Hematopoietic multipotent progenitor cell (in vitro differentiated cells): ENCODE measurements at places on chromosomes 5 and 9.

- DNase-seq: no peak
Observed at GRCh38 chr5:100590867-100591266, 55.7 kb downstream of the FAM174A start.

DNA sequence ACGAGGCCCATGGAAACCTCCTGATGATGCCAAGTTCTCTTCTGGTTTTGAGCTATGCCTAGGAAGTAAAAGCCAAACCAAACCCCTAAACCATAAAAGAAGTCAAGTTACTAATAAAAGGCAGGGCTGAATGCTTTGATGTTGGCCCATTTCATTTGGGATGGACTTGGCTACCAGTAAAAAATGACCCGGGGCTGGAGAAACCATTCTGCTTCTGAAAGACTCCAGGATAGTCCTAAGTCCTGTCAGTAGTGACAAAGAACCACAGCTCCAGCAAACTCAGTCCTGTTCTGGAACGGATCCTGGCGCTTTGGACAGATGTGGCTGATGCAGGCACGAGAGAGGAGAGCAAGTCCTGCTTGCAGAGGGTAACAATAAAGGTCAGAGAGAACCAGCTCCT is 68.6 kb downstream of the SH3PXD2B start:
- no peak for DNase-seq

GRCh38 chr9:16358751-16359150 is 511.7 kb downstream of the BNC2 start:
- DNase-seq: no peak

GRCh38 chr9:136550439-136551289 is 4.8 kb upstream of the NOTCH1 start:
- DNase-seq: no peak

- DNase-seq: no peak
Observed at GRCh38 chr5:10216107-10216506, 33.6 kb downstream of the ATPSCKMT start.

- peak; percentile 20 for DNase-seq
Observed at GRCh38 chr9:114696814-114697544, 15.0 kb upstream of the TEX48 start.

DNA sequence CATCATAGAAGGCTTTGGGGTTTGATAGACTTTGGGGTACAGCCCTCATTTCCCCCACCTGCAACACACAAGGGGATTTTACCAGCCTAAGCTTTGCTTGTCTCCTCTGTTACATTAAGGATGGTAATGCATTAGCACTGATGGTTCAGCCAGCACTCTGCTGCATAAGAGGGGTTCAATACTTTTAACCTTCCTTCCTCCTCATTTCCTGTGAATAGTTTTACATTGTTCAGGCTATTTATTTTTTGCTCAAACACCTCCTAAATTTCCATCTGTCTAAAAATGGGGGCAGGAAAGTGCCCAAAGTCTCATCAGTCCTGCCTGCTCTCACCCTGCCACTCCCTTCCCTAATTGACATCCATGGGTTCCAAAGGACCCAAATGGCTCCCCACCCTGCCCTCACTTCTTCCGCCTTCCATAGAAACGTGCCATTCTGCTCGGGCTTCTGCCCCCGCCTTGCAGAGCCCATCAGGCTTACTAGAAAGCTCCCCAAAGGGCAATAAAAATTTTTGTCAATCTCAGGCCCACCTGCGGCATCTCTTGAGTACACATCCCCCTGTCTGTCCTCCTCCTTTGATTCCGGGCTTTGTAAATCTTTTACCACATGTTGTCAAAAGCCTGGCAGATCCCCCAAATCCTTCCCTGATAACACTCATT is 239.5 kb upstream of the SLC24A2 start:
- no peak for DNase-seq

- no peak for DNase-seq
Observed at GRCh38 chr5:178351221-178352034, 118.8 kb upstream of the PHYKPL start.

- no peak for DNase-seq
Observed at GRCh38 chr5:6833406-6833805, 120.2 kb downstream of the TENT4A start.

DNA sequence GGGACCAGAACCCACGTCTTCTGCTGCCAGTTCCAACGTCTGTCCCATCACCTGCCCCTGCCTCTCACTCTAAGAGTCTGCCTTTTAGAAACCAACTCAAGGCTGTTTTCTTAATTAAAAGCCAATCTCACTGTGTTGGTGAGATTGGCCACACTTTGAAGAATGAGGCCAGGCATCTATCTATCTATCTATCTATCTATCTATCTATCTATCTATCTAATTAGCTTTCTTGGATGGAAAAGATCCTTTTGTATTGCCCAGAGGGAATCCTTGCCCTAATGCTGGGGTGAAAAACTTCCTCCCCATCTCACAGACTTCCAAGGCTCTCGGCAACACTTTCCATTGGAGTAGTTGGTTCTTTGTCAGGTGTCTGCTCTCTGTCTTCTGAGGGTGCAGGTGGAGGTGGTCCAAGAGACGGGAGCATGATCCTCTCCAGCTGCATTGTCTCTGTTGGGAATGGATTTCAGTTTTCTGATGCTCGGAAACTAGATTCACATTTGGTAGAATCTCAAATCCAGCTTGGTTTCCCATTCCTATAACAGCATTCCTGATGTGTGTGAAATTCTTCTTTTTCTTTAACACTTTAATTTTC is 57.9 kb downstream of the GALNT12 start:
- DNase-seq: no peak

DNA sequence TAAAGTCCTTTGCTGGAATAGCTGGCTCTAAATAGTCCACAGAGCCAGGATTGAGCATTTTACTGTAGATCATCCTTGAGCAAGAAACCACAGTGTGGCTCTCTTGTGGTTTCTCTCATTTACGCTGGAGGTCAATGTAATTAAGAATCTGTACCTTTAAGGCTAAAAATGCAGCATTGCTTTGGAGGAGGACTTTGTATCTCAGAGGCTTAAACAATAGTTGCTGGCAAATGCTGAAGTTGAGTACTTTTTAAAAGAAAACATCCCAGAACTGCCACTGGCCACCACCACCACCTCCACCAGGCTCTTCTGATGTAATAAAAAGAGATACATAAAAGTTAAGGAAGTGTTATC is 177.3 kb upstream of the ADAMTSL1 start:
- DNase-seq: no peak

DNA sequence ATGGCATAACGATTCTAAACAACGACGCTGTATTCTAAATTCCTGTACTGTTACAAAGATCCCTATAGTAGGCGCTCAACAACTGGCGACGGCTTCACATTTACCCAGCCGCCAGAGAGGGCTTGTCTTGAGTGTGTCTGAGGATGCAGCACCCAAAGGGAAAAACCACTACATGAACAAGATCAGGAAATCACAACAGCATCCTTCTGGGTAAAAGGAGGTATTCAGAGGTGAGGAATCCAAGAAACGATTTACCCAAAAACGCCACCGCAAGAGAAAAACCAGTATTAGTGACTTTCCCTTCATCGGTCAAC is 711 bp downstream of the TTC33 start:
- DNase-seq: peak; percentile 81

DNA sequence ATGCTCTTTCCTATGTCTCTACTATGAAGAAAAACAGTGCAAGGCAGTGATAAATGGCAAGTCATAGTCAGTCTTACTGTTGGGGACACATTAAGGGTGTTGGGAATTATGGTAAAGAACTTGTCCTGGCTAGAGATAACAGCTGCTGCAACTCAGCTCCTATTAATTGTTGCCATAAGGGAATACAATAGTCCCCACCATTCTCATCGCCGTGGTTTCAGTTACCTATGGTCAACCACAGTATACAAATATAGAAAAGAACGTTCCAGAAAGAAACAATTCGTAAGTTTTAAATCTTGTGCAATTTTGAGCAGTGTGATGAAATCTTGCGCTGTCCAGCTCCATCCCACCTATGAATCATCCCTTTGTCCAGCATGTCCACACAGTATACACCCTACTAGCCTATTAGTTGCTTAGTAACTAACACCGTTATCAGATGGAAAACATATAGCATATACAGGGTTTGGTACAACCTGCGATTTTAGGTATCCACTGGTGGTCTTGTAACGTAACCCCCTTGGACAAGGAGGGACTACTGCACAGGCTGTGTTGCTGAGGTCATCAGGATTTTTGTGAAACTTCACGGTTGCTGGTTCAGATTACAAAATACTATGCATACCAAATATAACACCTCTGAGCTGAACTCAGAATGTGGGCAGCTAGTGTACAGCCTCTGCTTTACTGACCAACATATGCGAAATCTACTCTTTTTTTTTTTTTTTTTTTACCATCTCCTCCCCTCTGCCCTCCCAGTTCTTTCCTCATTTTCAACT is 53.5 kb downstream of the ZFR start:
- DNase-seq: no peak

DNA sequence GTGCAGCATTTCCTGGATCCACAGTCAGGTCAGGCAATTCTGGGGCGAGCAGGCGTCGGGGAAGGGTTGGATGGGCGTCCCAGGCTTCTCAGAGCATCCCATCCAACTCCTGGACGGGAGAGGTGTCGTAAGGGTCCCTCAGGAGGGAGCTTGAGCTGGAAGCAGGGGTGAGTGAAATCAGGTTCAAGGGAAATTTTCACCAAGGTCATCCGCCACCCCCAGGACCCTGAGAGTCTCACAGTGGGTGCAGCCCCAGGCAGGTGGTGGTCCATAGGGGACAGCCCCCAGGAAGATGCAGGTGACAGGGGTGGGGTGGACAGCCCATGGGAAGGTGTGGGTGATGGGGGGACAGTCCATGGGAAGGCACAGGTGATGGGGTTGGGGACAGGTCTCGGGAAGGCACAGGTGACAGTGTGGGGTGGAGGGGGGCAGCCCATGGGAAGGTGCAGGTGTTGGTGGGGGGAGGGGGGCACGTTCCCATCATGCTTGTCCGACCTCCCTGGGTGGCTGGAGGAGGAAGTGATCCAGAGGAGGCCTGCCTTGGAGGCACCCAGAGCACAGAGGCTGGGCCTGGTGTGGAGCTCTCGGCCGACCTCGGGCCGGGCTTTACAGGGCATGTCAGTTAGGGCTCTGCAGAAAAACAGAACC is 48.9 kb downstream of the AHRR start:
- no peak for DNase-seq

- no peak for DNase-seq
Observed at GRCh38 chr5:165620394-165620793, 2115.0 kb downstream of the MAT2B start.

GRCh38 chr9:129751841-129752801 is 721 bp downstream of the PTGES start:
- no peak for DNase-seq

DNA sequence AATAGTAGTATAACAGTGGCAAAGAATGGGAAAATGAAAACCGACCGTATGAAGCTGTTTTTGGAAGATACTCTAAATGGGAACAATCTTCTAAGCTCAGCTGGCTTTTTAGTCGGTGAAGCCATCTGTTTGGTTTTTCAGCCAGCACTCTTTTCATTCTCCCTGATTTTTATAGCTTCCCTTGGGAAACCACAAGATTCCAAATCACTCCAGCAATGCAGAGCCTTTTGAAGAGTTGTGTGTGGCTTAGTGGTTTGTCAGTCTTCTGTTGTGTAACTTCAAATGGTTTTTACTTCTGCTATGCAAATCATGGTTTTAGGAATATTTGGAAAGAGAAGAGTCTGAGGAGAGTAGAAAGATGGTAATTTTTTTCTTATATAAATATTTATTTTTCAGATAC is 180.7 kb downstream of the KDM4C start:
- no peak for DNase-seq

- DNase-seq: no peak
Observed at GRCh38 chr5:148913985-148914431, 87.6 kb downstream of the ADRB2 start.

- DNase-seq: no peak
Observed at GRCh38 chr5:73673161-73673591, 47.2 kb downstream of the ARHGEF28 start.

- DNase-seq: no peak
Observed at GRCh38 chr5:135024956-135025729, 8.9 kb downstream of the PITX1 start.

- DNase-seq: no peak
Observed at GRCh38 chr9:37899041-37899440, 4.9 kb downstream of the SLC25A51 start.

- no peak for DNase-seq
Observed at GRCh38 chr5:133613184-133613583, 843 bp upstream of the FSTL4 start.

DNA sequence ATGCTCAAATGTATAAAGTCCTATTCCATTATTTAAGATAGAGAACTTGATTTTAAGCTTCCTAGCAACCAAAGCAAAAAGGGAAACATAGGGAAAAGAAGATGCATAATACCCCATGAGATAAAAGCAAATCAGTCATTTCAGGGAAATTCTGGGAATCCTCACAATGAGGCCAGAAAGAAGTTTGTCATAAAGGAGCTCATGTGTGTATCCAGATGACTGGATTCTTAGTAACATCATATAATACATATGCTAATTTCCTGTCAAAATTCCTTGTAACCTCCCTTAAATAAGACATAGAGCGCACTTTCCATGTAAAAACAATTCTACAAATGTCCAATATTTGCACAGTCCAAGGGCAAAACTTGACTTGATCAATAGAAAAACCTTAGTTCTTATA is 411.0 kb upstream of the WWC1 start:
- DNase-seq: no peak

DNA sequence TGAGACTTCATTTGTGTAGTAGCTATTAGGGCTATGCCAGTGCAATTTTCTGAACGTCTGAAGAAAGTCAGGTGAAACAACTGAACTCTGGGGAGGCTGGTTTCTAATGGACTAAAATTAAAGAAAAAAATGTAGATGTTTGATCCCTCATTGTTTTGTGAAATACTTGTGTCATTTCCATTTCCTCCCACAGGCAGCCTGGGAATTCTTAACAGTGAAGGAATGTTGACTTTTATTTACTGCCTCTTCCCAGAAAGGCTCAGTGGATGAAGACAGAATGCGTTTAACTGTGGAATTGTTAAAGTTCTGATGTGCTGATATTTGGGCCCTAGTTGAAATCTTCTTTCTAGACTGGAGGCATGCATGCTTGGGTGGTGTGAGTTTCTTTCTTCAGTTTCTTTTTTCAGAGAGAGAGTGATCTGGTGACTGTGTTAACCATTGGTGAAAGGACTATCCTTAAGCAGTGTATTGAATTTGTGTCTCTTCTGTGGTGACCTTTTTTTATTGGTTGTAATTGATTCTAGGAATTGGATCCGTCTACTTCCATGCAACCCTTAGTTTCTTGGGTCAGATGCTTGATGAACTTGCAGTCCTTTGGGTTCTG is 15.5 kb downstream of the ACER2 start:
- DNase-seq: no peak

- DNase-seq: peak; percentile 3
Observed at GRCh38 chr5:88140396-88140855, 128.2 kb downstream of the TMEM161B start.
